Activated CD8-positive, alpha-beta T cell treated with anti-CD3 and anti-CD28 coated beads for 36 hours (primary cell): ENCODE measurements at places on chromosomes 3 and 15.
A peak's percentile ranks its signal among the peaks of the same experiment; 100 is the strongest.

GRCh38 chr15:92597548-92597947 lies 58.0 kb downstream of the FAM174B start:
- no peak overlapping the region for H3K4me3 ChIP-seq
- H3K36me3 ChIP-seq = no peaks in the 10 kb centered on the region
- peaks cover 9% of the 10 kb centered on the region for H3K27me3 ChIP-seq
- no peaks in the 10 kb centered on the region for H3K4me1 ChIP-seq
- DNase-seq = no peak
- no peak overlapping the region for H3K27ac ChIP-seq

DNA sequence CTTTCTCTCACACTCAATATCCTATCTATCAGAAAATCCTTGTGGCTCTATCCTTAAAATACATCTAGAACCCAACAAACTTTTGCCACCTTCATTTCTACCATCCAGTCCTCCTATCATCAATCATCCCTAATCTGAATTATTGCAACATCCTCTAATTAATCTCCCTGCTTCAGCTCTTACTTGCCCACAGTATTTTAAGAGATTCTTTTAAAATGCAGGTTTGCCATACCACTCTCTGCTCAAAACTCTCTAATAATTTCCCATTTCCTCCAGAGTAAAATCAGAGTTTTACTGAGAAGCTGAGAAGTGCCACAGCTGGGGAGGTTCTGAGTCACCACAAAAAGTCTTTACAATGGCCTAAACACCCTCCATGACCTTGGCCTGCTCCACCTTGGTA lies 234.3 kb upstream of the ZPLD1 start:
- no peak overlapping the region for H3K4me3 ChIP-seq
- H3K27me3 ChIP-seq = no peaks in the 10 kb centered on the region
- no peak overlapping the region for H3K27ac ChIP-seq

GRCh38 chr15:98764291-98764690 lies 116.0 kb downstream of the IGF1R start:
- DNase-seq = no peak
- no peak overlapping the region for H3K4me3 ChIP-seq
- no peaks in the 10 kb centered on the region for H3K36me3 ChIP-seq
- H3K27ac ChIP-seq = no peak overlapping the region
- H3K4me1 ChIP-seq = peaks cover 27% of the 10 kb centered on the region

- no peak overlapping the region for H3K27ac ChIP-seq
- H3K36me3 ChIP-seq = peaks cover 4% of the 10 kb centered on the region
- DNase-seq = no peak
- H3K4me3 ChIP-seq = no peak overlapping the region
- H3K27me3 ChIP-seq = no peaks in the 10 kb centered on the region
- H3K4me1 ChIP-seq = peaks cover 11% of the 10 kb centered on the region
Observed at GRCh38 chr3:143380449-143380848, 260.9 kb downstream of the CHST2 start.

DNA sequence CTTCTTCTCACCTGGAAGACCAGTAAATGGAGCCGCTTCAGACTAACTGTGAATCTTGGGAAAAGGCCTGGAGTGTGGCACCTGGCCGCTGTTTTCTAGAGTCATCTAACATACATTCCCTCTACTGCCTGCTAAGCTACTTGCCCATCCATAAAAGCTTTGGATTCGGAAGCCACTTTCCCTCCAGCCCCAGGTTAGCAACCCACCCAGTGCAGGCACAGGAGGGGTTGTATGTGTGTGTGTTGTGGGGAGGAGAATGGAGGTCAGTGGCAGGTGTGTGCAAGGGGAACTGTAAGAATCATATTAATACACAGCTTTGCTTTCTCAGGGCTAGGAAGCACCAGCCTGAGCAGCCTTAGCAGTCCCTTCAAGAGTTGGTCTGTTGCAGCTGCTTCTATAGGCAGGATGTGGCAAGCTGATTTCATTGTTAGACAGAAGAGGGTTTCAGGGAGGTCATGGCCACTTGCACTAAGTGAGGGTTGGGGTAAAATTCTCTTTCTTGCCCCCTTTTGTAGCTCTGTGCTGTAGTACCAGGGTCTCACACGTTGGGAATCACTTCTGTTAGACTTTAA lies 8.9 kb downstream of the NSUN3 start:
- peaks cover 58% of the 10 kb centered on the region for H3K36me3 ChIP-seq
- DNase-seq = peak; percentile 9
- H3K27ac ChIP-seq = peak overlapping the region; percentile 4
- H3K4me3 ChIP-seq = no peak overlapping the region
